CD4-positive, alpha-beta T cell treated with Interleukin-2 at 100 ng/mL for 4 hours (primary cell): ENCODE measurements at places on chromosomes 6 and 20.

DNA sequence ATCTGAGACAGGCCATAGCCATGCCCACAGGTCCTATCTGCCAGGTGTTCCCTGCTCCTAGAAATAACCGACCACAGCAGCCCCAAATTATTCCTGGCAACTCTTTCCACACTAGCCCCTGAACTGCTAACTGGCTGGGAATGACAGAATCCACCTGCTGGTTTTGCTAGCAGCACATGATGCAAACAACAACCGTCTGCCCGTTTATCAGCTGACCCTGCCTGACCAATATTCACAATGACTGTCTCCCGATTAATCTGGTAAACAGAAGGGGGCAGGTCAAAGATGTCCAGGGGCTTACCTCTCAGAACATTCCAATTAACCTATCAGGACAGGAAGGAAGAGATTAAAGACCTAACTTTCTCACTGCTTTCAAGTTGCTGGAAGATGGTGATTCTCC is 101.5 kb downstream of the NRSN1 start:
- DNase-seq = no peak

DNA sequence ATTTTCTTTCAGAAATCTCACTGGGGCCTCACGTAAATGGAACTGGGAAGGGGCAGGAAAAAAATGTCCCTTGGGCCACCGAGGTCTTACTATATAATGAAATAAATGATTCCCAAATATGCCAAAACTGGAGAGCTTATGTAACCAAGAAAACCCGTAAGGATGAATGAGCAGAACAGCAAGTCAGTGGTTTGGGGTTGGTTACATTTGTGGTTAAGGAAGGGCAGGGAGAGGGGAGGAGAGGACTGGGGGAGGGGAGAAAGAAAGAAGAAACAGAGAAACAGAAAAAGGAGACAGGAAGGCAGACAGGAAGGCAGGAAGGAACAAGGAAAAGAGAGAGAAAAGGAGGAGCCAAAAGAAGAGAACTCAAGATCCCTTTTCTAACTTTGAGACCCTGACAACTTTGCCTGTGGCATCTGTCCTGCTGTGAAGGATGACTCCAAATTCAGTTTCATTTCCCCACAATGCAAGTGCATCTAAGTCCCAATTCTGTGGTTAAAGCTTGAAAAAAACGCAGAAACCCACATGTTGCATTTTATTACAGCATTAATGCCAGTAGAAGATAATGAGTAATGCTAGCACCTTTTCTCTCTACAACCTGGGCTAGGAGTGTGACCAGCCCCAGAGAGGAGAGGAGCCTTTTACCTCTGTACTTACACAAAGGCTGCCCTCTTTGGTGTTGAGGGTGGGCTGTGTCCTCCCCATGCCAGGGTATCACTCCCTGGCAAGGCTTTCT is 10.8 kb upstream of the ARMC2 start:
- peak; percentile 48 for DNase-seq

DNA sequence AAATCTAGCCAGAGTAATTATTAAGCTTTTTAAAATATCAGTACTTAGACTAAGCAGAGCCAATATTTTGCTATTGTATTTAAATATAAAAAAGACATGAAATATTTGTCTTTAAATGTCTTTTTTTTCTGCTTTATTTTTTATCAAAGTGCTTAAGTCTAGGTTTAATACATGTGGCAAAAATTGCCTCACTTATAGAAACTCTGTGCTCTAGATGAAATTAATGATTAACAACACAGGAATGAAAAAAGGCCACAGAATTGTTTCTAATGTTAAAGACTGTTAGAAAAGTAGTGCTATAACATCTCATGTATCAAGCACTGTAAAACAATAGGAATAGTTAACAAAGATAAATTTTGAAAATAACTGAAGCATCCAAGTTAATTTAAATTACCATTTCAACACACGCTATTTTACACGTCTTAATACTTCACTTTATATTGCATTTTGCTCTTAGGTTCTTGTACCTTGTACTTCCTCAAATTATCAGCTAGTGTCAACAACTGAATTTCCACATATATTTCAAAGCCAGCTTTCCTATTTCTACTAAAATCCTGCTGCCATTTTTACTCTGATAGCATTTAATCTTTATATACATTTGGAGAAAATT is 1515.1 kb downstream of the HACE1 start:
- no peak for DNase-seq

GRCh38 chr6:46925563-46926253 is 4.0 kb upstream of the ADGRF5 start:
- no peak for DNase-seq

GRCh38 chr6:107800564-107801164 is 23.4 kb downstream of the SCML4 start:
- DNase-seq = peak; percentile 53

DNA sequence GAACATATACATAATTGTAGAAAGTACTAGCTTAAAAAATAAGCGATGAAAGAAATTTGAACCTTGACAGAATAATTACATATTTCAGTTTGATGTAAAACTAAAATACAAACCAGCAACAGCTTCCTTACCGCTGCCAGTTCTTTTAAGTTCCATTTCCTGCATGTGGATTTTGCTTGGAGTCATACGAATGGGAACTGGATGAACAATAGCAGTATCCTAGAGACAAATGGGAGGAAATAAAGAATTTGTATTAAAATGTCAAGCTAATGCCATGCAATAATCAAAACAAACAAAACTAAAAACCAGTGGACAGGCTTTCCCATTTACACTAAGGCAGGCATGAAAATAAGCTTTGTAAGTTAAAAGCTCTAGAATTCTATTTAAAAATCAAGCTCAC is 67.1 kb downstream of the REPS1 start:
- DNase-seq = no peak

GRCh38 chr6:157381631-157382621 is 936 bp downstream of the ZDHHC14 start:
- DNase-seq = peak; percentile 54

- DNase-seq = peak; percentile 13
These were observed 261.2 kb downstream of the PTPRK start for GRCh38 chr6:128259029-128259724.

GRCh38 chr6:131023834-131024504 is 39.1 kb downstream of the EPB41L2 start:
- no peak for DNase-seq

GRCh38 chr6:37019065-37019450 is 13.6 kb downstream of the FGD2 start:
- no peak for DNase-seq

GRCh38 chr20:51487076-51487475 is 55.4 kb downstream of the NFATC2 start:
- DNase-seq = no peak

GRCh38 chr6:80388507-80388906 is 282.0 kb downstream of the BCKDHB start:
- no peak for DNase-seq

DNA sequence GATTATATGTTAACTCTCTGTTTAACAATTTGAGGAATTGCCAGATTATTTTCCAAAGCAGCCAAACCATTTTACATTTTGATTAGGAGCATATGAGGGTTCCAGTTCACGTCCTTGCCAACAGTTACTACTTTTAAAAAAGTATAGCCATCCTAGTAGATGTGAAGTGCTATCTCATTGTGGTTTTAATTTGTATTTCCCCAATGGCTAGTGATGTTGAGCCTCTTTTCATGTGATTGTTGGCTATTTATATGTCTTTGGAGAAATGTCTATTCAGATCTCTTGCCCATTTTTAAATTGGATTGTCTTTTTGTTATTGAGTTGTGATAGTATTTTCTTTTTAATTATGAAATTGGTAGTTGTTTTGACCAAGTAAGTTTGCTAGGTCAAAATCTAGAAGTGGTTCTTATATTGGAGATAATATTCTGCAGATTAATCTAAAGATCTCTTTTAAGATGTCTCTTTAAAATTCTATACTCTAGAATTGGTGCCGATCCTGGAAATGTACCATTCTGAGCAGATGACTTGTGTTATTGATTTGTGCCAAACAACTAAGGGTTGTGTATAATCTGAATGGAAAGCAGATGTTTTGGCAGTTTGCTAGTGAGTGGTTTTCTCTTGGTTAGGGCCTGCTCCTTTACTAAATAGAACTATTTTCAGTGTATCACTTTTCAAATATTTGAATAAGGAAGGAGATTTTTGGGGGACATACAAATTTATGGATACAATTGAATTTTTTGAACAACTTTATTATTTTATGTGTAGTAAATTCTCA is 99.5 kb downstream of the CDKAL1 start:
- no peak for DNase-seq

GRCh38 chr20:16104783-16105182 is 468.5 kb downstream of the KIF16B start:
- no peak for DNase-seq

- no peak for DNase-seq
These were observed 100.1 kb upstream of the RGS17 start for GRCh38 chr6:153231048-153231646.

GRCh38 chr20:31694842-31695593 is 27.6 kb downstream of the BCL2L1 start:
- DNase-seq = no peak

- DNase-seq = no peak
These were observed 33.0 kb upstream of the NR2E1 start for GRCh38 chr6:108132863-108133262.

- no peak for DNase-seq
These were observed 4.6 kb downstream of the JARID2 start for GRCh38 chr6:15250187-15251168.

DNA sequence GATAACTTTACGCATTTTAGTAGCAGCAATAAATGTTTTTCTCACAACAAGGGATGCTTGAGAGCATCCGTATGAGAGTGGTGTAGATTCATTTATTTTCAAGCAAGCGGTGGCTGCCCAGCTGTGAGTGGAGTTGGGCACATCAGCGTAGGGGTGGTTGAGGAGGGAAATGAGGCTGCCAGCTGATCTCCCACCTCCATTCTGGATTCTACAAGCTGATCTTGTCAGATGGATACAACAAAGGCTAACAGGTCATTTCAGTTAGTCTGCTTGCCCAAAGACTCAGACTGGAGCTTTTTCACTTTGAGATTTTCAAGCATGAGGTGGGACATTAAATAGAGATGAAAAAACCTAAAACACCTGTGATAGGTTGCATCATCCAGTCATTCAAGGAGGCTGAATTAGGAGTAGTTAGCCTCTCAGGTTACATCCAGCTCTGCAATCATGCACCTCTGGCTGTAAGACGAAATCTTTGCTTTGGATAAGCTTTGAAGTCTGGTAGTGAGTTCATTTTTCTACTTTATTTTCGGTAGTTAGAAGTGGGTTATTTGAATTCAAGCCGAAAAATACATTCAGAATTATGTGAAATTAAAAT is 1.9 kb upstream of the BACH2 start:
- no peak for DNase-seq

- no peak for DNase-seq
These were observed 181.4 kb upstream of the MYLIP start for GRCh38 chr6:15947436-15947835.

DNA sequence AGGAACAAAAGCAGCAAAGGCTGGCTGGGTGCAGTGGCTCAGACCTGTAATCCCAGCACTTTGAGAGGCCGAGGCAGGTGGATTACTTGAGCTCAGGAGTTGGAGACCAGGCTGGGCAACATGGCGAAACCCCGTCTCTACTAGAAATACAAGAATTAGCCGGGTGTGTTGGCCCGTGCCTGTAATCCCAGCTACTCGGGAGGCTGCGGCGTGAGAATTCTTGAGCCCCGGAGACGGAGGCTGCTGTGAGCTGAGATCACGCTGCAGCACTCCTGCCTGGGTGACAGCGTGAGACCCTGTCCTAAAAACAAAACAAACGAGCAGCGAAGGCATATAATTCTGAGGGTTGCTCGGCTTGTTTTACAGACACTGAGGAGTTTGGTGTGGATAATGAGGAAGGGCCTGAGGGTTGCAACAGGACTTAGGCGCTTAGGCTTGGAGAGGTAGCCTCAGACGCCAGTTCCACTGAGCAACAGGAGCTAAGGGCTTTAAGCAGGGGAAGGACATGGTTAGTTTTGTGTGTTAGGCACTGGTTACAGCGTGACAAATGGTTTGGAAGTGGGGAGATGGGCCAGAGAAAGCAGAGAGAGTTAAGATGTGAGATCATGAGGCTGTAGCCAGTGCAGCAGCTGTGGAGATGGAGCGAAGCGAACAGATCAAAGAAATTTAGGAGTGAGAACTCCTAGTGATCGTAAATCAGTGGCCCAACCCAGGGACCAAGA is 1.2 kb downstream of the MYH7B start:
- DNase-seq = no peak

DNA sequence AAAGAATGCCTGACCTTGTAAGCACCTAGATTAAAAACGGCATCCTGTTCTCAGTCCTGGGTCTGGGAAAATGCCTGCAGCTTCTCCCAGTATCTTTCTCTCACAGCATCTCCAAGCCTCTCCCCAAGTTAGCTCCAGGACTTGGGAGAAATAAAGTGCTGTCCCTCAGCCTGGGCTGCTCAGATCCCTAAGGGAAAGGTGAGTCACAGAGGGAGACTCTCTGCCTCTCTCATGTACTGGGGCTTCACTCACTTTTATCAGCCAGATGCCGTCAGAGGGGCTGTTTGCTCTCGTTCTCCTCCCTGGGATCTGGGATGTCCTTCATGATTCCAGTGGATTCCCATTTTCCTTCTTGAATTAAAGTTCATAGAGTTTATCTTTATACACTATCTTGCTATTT is 293.6 kb downstream of the COL12A1 start:
- DNase-seq = no peak

DNA sequence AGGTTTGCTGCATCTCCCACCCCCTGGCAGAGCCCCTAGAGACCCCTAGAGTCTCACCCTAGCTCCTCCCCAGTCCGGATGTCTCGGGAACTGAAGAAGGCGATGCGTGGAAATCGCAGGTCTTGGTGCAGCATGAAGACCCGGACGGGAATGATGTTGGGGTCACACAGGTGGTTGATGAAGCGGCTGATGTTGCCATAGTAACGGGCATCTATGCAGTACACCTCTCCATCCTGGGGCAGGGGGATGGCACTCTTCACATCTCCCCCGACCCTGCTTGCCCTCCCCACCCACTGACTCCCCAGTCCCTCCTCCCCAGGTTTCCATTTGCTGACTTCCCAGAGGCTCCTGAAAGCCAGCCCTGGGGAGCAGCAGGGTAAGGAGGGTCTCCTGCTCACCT is 1.8 kb upstream of the SLC44A4 start:
- DNase-seq = no peak

GRCh38 chr6:88492241-88492640 is 326.1 kb upstream of the CNR1 start:
- DNase-seq = no peak

DNA sequence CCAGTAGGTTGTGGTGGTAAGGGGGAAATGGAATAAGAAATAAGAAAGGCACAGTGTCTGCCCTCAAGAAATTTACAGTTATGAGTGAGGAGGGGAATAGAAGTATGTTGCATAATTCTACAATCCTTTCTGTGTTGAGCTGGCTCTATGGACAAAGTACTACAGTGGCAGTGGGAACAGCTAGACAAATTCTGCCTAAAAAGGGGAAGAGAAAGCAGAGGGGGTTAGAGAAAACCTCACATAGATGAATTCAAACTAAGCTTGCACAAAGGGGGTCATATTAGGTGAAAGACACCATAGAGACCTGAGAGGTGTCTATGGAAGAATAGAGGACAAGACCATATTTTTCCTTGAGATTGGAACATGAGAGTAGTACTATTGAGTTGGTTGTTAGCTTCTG is 146.9 kb upstream of the VGLL2 start:
- DNase-seq = no peak
